ENCODE measurements at places on chromosomes 7 and 10. TPM values are rescaled to one million over a fixed set of nuclear protein-coding genes. Genes with fewer than 3 reads are reported as not detected.

- peak; percentile 70 for DNase-seq
These were observed at the start of gene HOXA4 for GRCh38 chr7:27130540-27131389. Gene HOXA4 (minus strand): TSS chr7:27130757. CDS start chr7:27130733, 24 bp downstream.

GRCh38 chr10:46556515-46557318, at the start of gene GPRIN2:
Gene GPRIN2 (minus strand): TSS chr10:46556658. CDS start chr10:46550736, 5,922 bp downstream.
- no peak for DNase-seq

DNA sequence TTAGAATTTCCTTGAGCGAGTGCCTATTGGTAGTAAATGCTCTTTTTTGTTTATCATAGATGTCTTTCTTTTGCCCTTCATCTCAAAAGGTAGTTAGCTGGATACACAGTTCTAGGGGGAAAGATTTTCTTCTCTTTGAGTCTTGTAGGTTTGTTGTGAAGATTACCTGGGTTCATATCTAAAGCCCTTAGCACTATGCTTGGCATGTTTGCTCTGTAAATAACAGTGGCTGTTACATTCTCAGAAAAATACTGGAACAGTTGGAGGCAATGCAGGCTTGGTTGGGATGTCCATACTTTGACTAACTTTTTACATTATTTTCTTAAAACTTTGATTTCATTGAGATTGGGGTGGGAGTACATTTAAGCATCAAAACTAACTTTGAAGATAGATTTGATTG, 144.0 kb downstream of the AUTS2 start:
- no peak for DNase-seq

DNA sequence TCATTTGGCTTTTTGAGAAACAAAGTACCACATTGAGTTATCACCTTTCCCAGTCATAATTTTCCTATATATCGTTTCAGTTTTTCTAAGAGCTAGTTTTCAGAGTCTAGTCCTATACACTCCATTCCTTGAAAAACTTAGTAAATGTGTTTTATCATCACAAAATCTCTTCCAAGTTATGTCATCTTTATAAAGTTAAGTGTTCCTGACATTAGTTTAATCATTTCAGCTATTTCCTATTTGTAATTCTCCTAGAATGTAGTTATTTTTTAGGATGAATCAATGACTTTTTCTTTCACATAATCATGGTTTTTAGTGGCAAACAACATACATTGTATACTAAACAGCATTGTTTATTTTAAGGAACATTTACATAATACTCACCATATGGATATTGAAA, 191.7 kb upstream of the BET1 start:
- no peak for DNase-seq

Gene GSDME
- 4.8 TPM for total RNA-seq

GRCh38 chr7:157863906-157864810, 527.4 kb downstream of the DNAJB6 start:
- no peak for DNase-seq

DNA sequence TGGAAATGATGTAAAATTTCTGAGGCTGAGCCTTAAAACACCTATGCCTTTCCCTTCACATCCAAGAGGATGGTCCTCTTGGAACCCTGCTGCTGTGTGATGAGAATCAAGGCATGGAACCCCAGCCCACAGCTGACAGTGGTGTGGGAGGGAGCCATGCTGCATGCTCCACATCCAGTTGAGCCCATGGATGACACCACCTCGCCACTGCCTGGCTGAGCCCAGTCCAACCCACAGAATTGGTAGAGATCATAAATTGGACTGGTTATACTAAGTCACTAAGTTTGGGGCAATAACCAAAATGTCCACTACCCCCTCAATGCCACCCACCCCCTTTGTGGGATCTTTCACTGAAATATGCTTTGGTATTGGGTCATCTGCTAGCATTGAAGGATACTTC, 45.9 kb upstream of the C10orf90 start:
- no peak for DNase-seq

Gene BEND7
- total RNA-seq = 14.9 TPM

Gene SUN1
- 41.5 TPM for total RNA-seq

GRCh38 chr7:75624134-75624832, 114.5 kb downstream of the HIP1 start:
- DNase-seq = no peak

- DNase-seq = no peak
These were observed 54.0 kb upstream of the ABCB5 start for GRCh38 chr7:20561466-20561865.

DNA sequence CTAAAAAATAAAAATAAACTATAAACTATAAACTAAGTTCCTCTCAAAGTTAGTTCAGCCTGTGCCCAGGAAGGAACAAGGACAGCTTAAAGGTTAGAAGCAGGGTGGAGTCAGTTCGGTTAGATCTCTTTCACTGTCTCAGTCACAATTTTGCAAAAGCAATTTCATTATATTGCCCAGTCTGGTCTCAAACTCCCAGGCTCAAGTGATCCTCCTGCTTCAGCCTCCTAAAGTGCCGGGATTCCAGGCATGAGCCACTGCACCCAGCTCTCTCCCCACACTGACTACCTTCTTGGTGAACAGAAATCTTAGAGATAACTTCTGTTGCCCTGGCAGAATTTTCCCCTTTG, 146.3 kb upstream of the TRIM24 start:
- no peak for DNase-seq

- DNase-seq = no peak
These were observed 622 bp upstream of the P4HA1 start for GRCh38 chr10:73097305-73097670.

DNA sequence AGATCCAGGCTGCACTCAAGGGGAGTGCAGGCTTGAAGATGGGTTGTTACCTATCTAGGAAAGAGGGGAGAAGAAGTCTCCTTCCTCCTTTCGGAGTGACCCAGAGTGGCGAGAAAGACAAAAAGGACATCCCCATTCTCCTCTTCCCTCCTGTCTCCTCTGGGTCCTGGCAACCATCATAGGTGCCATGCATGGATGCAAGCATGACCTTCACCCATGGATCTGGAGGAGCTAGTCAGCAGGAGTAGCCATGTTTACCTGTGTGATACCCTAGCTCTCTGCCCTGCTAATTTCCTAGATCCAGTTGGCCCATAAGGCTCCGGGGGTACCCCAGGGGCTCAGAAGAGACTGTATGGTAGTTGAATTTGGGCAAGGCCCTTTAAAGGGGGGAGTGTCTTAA, 17.2 kb upstream of the CROT start:
- DNase-seq = no peak

DNA sequence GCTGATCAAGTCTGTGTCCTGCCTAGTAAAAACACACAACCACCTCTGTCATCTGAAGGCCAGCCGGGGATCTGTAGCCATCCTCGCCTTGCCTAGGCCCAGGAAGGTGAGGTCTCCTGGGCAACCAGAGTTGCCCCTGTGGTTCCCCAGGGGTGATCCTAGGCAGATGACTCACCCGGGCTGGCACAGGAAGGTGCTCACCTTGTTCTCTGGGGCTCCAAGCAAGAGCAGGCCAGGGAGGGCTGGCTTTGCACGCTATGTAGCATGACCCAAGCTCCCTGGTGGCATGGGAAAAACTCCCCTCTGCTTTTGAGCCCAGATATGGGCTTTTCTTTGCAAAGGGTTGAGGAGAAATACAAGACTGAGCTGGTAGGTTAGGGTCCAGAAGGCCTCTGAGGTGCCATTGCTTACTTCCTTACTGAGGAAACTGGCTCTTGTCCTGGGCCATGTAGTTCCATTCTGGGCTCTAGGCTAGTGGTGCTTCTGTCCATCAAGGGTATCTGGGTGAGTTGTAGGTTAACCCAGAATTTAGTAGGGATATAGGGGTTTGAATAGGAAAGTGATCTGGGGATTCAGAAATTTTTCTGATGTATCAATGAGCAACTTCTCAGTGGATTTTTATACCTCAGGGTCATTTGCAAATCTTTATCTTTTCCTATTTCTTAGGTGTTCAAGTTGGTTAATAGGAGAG, 112.0 kb downstream of the NT5C2 start:
- DNase-seq = no peak

Measured in left lobe of liver (tissue), 2 donors.